ENCODE measurements at places on chromosomes 12 and 14. TPM values are rescaled to one million over a fixed set of nuclear protein-coding genes. Genes with fewer than 3 reads are reported as not detected.

NUAK1 gene
- polyA plus RNA-seq: 0.59 TPM

B4GALNT3 gene
- 1.6 TPM for polyA plus RNA-seq

GDF3 gene
- 0.22 TPM for polyA plus RNA-seq

MYH6 gene
- polyA plus RNA-seq: 0.37 TPM

KLRC4 gene
- 0.52 TPM for polyA plus RNA-seq

KRT4 gene
- 3.4 TPM for polyA plus RNA-seq

FGF23 gene
- polyA plus RNA-seq: not detected

MYRFL gene
- polyA plus RNA-seq: 0.08 TPM

TSPAN11 gene
- polyA plus RNA-seq: 0.93 TPM

JAG2 gene
- 6.6 TPM for polyA plus RNA-seq

TRPV4 gene
- polyA plus RNA-seq: 0.49 TPM

KLRC2 gene
- 1.5 TPM for polyA plus RNA-seq

ARF3 gene
- 31.2 TPM for polyA plus RNA-seq

RARG gene
- polyA plus RNA-seq: 4.6 TPM

LRRC10 gene
- not detected for polyA plus RNA-seq

HOXC13 gene
- not detected for polyA plus RNA-seq

FSCB gene
- polyA plus RNA-seq: not detected

ZNF705A gene
- not detected for polyA plus RNA-seq

INHBC gene
- not detected for polyA plus RNA-seq

DIO3 gene
- 0.42 TPM for polyA plus RNA-seq

CPNE8 gene
- 11.9 TPM for polyA plus RNA-seq

CDCA4 gene
- 5.8 TPM for polyA plus RNA-seq

NINJ2 gene
- polyA plus RNA-seq: 7.0 TPM

TAMALIN gene
- 35.2 TPM for polyA plus RNA-seq

ZNF605 gene
- polyA plus RNA-seq: 1.9 TPM

PLCZ1 gene
- polyA plus RNA-seq: not detected

SLC17A8 gene
- not detected for polyA plus RNA-seq

GAPDH gene
- polyA plus RNA-seq: 1,133 TPM

LHX5 gene
- not detected for polyA plus RNA-seq
